IMR-90 (cell line): ENCODE measurements at places on chromosomes 2 and 18. TPM values are rescaled to one million over a fixed set of nuclear protein-coding genes. Genes with fewer than 3 reads are reported as not detected.

DSG1 gene
- not detected in 2 replicates for total RNA-seq

DNA sequence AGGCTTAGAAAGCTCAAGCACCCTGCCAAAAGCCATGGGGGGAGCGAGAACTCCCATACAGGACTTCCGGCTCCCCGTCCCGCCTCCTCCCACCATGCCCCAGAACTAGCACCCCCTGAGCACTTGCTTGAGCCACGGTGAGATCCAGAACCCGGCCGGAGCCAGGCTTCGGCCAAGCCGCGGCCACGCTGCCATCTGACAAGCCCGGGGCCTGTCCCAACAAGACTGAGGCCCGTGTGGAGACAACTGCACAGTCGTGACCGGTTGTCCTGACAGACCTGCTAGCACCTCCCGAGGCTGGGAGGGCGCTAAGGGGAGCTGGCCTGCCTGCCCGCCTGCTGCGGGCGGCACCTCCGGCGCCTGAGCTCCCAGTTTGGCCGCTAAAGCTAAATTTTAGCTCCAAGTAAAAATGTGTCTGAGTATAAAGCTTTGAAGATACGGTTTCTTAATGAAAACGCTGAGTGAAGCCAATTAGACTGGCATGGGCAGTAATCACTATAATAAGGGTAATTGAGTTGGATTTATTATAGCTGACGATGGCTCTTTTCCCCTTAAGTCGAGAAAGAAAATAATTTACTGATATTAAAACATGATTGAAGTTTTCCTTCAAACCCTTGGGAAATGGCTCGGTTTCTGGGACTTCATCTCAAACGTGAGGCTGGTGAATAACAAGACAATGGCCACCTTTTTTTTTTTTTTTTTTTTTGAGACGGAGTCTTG lies 78.3 kb upstream of the ODC1 start:
- no peak for DNase-seq
- H3K36me3 ChIP-seq, result no peaks in the 10 kb centered on the region
- H3K27me3 ChIP-seq, result peaks cover 19% of the 10 kb centered on the region
- H3K27ac ChIP-seq, result no peak overlapping the region

DNA sequence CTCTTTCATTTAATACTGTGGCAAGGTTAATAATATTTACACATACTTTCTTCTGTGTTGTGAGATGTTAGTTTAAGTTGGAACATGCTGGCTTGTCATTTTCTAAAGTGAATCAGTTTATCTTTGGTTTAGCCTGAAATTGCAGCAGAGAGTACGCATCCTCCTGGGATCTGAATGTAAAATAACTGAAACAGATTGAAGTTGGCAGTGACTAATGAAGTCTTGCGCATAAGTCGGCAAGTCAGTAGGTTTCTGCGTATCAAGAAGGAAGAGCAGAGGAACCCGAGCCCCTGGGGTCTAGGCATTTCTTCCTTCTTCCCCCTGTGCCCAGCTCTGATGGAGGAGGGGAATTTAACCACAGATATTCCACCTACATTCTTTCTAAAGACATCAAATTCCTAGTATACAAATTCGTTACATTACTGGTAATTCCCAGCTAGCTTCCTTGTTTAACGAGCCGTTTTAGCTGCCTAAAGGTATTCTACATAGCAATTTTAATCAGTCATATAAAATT lies 392.1 kb upstream of the RAB12 start:
- no peaks in the 10 kb centered on the region for H3K36me3 ChIP-seq
- H3K4me3 ChIP-seq, result no peak overlapping the region
- DNase-seq, result peak; percentile 18
- H3K4me1 ChIP-seq, result peaks cover 3% of the 10 kb centered on the region

ALPP gene
- total RNA-seq, result not detected in 2 replicates

DNA sequence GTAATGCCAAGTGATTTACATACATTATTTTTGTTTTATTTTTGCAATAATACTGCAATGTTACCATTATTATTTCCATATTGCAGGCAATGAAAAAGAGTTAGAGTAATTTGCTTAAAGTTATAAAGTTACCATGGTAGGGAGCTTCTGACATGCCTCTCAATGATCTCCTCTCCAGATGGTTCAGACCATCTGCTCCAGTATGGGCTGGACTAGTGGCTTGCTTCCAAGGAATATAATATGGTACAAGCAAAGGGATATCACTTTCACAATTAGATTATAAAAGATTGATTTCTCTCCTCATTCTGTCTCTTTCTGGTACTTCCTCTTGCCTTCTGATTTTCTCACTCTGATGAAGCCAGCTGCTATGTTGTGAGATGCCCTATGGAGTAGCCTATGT lies 245.4 kb downstream of the INSIG2 start:
- no peaks in the 10 kb centered on the region for H3K36me3 ChIP-seq
- H3K27me3 ChIP-seq, result no peaks in the 10 kb centered on the region
- no peak overlapping the region for H3K4me3 ChIP-seq
- H3K27ac ChIP-seq, result no peak overlapping the region
- H3K4me1 ChIP-seq, result no peaks in the 10 kb centered on the region

GRCh38 chr18:25349131-25349925 lies 2.6 kb downstream of the ZNF521 start:
- H3K36me3 ChIP-seq, result no peaks in the 10 kb centered on the region
- peak overlapping the region; percentile 95 for H3K27ac ChIP-seq
- peak overlapping the region; percentile 97 for H3K4me3 ChIP-seq
